ENCODE measurements at places on chromosomes 2 and 18. TPM values are rescaled to one million over a fixed set of nuclear protein-coding genes. Genes with fewer than 3 reads are reported as not detected.

Gene CCDC178
- total RNA-seq, result 0.99 TPM

GRCh38 chr18:34866310-34866709 lies 156.2 kb downstream of the DTNA start:
- no peak for DNase-seq

DNA sequence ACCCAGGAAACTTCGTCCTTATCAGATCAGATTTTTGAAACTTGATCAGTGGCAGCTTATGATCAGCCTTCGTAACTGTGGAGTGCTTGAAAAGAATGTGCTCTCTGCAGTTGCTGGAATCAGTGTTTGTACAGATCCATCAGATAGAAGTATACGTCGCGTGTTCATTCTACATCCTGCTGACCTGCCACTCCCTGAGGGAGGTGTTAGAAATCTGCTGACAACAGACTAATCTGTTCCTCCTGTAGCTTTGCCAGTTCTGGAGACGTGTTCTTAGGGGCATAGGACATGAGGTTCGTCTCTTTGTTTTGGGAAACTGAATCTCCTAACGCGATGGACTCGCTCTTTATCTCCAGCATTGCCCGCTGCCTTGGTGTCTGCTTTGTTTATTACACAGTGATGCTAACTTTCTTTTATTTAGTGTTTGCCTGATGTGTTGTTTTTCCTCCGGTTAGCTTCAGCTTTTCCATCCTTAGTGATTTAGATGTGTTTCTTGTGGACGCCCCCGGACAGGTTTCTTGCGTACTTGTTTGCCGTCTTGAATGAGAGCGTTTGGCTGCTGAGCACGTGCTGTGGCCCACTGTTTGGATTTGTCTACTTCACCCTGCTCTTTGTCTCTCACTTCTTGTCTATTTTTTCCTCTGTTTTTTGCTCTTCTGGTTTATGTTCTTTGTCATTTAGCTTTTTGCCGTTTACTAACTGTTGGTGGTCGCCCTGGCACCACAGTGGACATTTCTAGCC lies 17.4 kb upstream of the GAL3ST2 start:
- DNase-seq, result no peak

- DNase-seq, result no peak
These were observed 394.1 kb upstream of the SYT4 start for GRCh38 chr18:43671431-43671830.

Gene PLEKHH2
- 39.3 TPM for total RNA-seq

DNA sequence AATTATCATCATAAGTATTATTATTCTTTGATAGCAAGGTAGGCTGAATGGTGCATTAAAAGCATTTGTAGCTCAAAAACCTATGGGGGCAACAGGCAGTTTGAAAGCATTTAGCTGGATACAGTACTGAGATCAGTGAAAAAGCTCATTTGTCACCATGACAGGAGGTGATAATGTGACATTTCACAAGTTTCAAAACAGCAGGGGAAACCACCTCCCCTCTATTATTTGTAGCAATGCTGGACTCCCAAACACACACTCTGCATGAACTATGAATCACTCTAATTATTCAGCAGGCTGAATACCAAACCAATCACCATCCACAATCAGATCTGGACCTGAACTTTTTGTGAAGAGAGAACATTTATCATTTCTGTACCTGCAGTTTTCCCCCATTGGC lies 63.4 kb downstream of the MYO5B start:
- DNase-seq, result no peak

GRCh38 chr2:37982147-37982582 lies 57.1 kb downstream of the RMDN2 start:
- peak; percentile 25 for DNase-seq

GRCh38 chr2:39849982-39850526 lies 71.0 kb upstream of the THUMPD2 start:
- DNase-seq, result no peak

Gene PAX8
- 0.30 TPM for total RNA-seq

DNA sequence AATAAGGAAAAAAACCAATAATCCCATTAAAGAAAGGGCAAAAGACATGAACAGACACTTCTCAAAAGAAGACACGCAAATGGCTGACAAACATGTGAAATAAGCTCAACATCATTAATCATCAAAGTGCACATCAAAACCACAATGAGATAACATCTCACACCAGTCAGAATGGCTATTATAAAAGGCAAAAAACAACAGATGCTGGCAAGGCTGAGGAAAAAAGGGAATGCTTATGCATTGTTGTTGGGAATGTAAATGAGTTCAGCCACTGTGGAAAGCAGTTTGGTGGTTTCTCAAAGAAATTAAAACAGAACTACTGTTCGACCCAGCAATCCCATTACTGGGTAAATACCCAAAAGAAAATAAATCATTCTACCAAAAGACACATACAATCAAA lies 285.6 kb downstream of the NR4A2 start:
- no peak for DNase-seq

GRCh38 chr2:200968735-200969134 lies 5.3 kb upstream of the ORC2 start:
- no peak for DNase-seq

Gene FAM161A
- total RNA-seq, result 6.4 TPM

GRCh38 chr18:45412577-45412976 lies 202.7 kb upstream of the SLC14A2 start:
- DNase-seq, result no peak

Gene CD226
- 1.4 TPM for total RNA-seq

Gene PAX3
- total RNA-seq, result 11.9 TPM

- DNase-seq, result no peak
These were observed 129.3 kb downstream of the LNPK start for GRCh38 chr2:175872721-175873120.

- DNase-seq, result no peak
These were observed 9.6 kb upstream of the NTSR2 start for GRCh38 chr2:11679486-11680181.

GRCh38 chr2:62717503-62718081 lies 12.1 kb downstream of the EHBP1 start:
- DNase-seq, result no peak

DNA sequence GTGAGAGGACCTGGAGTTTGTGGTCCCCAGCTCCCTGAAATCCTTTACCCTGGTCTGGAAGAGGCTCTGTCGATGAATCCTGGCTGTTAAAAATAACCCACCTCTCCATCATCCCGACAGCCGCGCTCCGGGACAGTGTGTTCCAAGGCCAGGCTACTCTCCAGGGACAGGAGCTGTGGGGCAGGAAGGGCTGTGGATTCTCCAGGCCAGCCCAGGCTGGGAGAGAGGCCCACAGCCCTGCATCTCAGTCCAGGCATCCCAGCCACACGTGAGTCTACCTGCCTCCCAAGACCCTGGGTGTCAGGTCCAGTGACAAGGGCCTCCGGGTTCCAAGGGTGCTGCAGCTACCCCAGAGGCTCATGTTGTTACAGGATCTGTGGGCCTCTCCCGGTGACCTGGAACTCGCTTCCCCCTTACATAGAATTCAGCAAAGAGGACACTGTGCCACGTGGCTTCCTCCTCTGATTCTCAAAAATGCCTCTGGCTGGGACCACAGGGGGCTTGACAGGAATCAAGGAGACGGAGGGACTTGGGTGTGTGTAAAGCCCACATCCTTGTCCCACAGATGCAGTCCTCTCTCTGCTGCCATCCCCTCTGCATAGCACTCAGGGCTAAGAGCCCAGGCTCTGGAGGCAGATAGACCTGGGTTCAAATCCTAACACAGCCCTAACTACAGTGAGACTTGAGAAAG lies 17.3 kb downstream of the ADRA2B start:
- no peak for DNase-seq

Gene PRKAG3
- total RNA-seq, result 2.5 TPM

DNA sequence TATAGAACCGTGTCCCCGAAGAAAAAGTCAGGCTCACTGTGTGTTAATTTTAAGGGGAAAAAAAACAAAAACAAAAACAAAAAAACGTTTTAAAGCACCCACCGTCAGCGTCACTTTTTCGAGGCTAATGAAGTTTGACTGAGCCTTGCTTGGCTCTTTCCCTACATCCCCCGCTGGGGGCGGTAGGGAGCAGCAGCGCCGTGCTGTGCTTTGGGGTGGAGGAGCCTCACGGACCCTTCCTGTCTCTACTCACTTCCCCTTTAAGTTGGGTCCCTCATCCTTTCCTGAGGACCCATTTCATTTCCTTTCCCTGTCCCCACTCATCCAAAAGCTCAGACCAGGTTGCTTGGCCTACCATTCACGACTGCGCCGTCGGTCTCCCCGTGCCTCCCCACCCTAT lies 82.8 kb upstream of the RPL31 start:
- no peak for DNase-seq

GRCh38 chr2:85171916-85172315 lies 38.7 kb downstream of the TCF7L1 start:
- no peak for DNase-seq

DNA sequence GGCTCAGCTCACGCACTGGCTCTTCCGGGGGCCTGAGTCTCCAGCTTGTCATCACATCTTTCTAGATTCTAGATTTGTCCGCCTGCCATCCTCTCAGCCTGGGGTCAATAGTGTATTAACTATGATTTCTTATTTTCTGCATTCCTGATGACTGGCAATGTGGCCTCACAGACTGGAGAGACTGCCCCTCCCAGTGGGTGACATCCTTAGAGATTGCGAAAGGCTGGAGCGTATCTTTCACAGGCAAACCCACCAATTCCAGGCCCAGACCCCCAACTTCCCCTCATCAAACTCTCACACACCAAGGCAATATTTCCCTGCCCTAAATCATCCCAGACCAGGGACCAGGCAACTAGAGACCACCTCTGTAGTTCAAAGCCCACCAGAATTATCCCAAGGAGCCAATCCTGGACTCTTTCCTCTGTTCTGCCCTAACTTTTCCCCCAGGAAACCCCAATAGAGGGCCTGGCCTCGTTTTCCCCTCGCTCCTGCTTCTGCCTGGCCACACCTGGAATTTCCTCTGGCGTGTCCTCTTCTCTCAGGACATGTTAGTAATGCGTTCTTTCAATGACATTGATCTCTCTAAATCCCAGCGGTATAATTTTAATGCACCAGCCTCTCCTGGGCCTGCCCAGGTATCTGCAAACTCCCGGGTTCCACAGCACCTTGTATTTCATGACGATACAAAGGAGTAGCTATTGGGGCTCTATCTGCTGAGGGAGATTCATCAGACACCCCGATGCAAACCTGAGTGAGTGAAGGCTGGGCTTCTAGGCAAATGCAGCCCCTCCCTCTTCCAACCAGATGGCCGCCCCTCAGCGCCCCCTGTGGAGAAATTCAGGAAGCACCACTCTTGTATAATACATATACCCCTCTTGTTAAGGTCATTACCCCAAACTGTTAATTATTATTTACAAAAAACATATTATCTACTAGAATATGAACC lies 2.4 kb upstream of the KCNF1 start:
- no peak for DNase-seq

Gene GKN1
- not detected for total RNA-seq

DNA sequence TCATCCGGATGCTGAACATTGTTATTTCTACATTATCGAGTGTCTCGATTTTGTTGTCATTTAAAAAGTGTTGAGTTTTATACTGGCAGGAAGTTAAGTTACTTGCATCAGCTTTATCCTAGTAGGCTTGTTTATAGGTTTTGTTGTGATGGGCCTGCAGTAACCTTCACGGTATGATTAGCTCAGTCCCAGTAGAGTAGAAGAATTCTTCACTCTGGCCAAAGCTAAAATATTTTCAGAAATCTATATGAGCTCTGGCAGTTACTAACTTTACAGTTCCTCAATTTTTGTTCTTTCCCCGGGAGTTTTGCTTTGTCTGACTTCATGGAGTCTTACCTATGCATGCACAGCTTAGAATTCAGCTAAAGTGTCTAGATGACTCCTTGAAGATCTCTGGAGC lies 294.9 kb downstream of the NAPG start:
- DNase-seq, result no peak

Gene KCMF1
- 31.9 TPM for total RNA-seq

GRCh38 chr18:75530118-75530517 lies 102.6 kb upstream of the SMIM21 start:
- DNase-seq, result no peak

GRCh38 chr2:10755621-10756020 lies 34.2 kb downstream of the ATP6V1C2 start:
- DNase-seq, result no peak

Gene ZSWIM2
- not detected for total RNA-seq

Gene ATP8B1
- 23.0 TPM for total RNA-seq

Gene ASB1
- total RNA-seq, result 13.4 TPM

All from skin of body (tissue), 3 donors.